ENCODE measurements at places on chromosomes 3 and 15.

DNA sequence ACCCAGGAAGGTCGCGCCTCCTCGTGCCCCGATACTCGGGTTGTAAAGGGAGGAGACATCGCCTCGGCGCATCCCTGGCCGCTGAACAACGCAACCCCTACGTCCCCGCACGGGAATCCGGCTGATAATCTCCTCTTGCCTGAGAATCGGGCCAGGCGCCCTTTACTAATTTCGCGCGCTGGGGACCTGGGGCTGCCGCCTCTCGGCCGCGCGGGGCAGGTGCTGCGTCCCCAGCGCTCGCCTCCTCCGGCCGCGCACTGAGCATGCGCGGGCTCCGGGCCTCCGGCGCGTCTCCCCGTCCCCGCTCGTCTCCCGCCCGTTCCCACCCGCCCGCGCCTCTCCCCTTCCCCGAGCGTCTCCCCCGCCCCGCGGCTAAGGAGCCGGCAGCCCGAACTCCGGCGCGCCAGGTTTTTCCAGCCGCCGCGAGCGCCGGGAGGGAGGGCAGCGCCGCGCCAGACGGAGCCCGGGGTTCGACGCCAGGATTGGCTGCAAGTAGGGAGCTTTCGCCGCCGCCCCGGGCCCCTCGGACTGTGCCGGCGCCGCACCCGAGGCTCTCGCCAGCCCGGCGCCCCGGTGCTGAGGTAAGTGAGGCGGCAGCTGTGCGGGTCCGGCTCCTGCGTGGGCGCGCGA is at the start of gene CNTN4:
TSS of gene CNTN4 (plus strand) at position 469 of the 630 bp plus-strand sequence.
- peak; percentile 64 for DNase-seq

DNA sequence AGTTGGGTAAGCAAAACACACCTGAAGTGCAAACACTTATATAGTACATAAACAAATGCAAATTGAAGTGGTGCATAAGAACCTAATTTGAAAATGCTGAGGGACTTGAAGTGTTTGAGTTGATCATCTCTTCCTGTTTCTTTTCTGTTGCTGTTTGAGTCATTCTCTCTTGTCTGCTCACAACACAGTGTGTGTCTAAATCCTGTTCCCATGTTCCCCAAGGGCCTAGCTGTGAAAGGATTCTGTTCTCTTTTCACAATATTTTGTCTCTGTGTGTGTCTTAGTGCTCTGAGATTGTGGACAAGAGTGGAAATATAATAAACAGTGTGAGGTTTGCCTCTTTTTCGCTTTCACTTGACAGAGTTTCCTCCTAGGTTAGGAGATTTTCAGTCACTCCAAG is 6.1 kb downstream of the CD96 start:
- DNase-seq = no peak

DNA sequence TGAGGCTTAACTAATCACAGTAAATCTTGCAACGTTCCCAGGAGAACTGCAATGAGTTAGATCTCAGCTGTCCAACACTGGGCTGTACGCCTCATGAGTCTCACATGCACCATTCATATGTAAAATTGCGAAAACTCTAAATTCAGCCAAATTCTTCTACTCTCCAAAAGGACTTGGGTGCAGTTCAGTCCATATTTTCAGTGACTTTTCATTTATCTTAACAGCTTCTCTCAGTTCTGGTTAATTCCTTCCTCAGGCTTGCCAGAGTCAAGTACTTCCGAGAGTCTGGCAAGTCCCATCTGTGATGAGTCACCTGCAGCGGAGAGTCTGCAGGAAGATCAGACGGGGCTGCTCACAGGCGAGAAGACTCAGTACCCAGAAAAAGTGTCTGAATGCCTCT is 11.5 kb downstream of the CCDC80 start:
- DNase-seq = peak; percentile 14

DNA sequence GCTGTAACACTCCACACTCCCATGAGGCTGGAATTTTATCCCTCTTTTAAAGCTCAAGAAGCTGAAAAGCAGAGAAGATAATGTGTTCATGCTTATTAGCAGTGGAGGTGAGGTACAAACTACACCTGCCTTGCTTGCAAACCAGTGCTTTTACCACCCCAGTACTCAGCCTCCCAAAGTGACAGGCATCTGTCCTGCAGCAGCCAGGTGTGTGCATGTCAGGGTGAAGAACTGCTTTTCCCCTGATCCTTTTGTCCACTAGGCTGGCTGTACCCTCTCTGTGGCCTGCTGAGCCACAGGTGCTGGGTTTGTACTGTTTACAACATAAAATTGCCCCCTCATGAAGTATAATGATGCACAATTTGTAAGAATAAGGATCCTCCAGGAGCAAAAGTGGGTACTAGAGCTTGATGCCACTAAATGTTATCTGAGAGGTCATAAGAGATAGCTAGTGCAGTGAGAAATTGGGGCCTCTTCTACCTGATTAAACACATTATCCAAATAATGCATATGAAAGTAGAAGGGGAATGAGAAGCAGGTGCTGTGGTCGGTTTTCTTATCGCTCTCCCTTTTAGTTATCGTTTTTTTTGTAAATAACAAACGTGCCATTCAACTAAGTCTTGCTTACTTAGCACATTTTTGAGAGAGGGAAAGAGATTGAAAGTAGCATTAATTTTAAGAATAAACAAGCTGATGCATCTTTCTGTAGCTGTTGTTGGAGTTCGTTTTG is 39.2 kb upstream of the GADL1 start:
- no peak for DNase-seq

DNA sequence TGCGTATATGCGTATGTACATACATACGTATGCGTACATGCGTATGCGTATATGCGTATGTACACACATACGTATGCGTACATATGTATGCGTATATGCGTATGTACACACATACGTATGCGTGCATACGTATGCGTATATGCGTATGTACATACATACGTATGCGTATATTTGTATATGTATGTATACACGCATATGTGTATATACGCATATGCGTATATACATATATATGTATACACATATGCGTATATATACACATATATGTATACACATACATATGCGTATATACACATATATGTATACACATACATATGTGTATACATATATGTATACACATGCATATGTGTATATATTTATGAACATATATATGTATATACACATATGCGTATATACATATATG is 12.1 kb downstream of the MCTP2 start:
- no peak for DNase-seq

GRCh38 chr3:112815981-112816380 is 30.7 kb downstream of the CD200R1L start:
- no peak for DNase-seq

DNA sequence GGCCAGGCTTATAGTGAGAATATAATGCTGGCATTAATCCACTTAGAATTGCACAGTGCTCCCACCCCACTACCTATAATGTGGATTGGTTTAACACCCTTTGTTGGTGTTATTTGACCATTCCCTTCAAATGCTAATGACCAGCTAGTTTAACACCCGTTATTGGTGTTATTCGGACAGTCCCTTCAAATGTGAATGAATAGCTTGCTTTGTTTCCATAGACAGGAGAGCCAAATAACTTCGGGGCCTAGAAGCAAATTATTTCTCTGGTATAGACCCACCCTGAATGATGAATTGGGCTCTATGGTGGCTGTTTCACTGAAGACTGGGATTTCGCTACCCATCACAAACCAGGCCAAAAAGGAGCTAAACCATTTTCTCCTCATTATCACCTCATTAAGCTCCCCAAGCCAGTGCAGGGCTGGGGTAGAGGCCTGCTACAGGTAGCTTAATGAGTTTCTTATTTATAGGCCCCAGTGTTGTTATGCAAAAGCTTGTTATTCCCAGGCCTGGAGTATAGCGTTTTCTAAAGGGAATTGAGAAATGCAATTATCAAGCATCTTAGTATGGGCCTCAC is 494.1 kb upstream of the DPH6 start:
- no peak for DNase-seq

- no peak for DNase-seq
Observed at GRCh38 chr3:18723206-18723810, 298.2 kb upstream of the SATB1 start.

GRCh38 chr3:167852216-167852615 is 116.7 kb downstream of the SERPINI1 start:
- DNase-seq = no peak

DNA sequence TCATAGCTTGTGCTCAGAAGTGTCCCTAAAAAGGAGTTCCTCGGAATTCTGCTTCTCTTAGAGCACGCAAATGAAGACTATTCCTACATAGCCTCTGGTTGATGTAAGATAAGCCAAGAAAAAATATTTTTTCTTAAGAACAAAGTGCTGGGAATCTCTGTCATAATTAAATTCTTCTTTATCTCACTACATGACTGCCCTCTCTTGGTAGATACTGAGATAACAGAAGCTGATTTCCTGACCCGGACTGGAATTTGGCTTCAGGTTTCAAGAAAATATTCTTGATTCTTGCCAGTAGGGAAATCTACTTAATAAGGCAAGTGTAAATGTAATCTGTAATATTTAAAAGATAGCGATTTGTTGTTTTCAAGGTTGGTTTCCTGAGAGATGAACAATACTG is 31.3 kb upstream of the SETMAR start:
- no peak for DNase-seq

- DNase-seq = no peak
Observed at GRCh38 chr15:81152339-81152738, 18.3 kb downstream of the CFAP161 start.

GRCh38 chr3:127072971-127073783 is 90.3 kb downstream of the PLXNA1 start:
- DNase-seq = no peak

- DNase-seq = no peak
Observed at GRCh38 chr15:78873793-78874765, 1.4 kb downstream of the MORF4L1 start.

DNA sequence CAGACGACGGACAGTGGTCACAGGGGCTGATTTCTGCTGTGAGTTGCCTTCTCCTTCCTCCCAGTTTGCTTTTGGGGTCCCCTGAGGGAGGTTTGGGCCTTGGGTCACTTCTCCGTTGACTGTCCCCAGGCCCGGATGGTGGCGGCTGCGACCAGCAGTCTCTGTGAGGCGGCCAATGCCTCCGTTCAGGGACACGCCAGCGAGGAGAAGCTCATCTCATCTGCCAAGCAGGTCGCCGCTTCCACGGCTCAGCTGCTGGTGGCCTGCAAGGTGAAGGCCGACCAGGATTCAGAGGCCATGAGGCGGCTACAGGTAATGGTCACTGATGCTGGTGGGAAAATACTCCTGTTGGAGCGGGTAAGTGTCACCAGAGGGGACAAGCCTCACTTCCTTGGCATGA is 206.8 kb upstream of the TPM1 start:
- no peak for DNase-seq

DNA sequence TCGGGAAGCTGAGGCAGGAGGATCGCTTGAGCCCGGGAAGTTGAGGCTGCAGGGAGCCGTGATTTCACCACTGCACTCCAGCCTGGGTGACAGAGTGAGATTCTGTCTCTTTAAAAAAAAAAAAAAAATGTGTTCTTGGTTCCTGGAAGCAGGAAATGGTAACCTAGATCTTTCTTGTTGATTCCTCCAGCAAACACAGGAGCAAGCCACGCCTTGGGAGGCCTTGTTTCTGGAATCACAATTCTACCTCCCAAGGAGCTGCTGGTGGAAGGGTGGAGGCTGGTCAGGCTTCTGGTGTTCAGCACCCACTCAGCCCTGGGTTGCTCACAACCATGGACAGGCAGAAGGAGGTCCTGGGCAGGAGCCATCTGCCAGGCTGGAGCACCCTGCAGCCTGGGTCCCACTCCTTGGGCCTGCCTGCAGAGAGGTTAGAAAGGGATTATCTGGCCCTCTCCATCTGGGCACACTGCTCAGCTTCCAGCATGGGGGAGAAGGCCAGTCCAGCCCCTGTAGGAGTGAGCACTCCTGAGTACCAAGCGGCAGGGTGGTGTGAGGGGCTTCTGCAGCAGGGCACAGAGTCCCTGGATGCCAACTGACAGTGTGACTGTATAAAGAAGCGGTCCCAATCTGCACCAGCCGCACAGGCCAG is 65.6 kb downstream of the ABTB1 start:
- DNase-seq = no peak

- DNase-seq = no peak
Observed at GRCh38 chr3:58281069-58281468, 25.0 kb upstream of the RPP14 start.

- no peak for DNase-seq
Observed at GRCh38 chr3:21645121-21645897, 105.7 kb downstream of the ZNF385D start.

DNA sequence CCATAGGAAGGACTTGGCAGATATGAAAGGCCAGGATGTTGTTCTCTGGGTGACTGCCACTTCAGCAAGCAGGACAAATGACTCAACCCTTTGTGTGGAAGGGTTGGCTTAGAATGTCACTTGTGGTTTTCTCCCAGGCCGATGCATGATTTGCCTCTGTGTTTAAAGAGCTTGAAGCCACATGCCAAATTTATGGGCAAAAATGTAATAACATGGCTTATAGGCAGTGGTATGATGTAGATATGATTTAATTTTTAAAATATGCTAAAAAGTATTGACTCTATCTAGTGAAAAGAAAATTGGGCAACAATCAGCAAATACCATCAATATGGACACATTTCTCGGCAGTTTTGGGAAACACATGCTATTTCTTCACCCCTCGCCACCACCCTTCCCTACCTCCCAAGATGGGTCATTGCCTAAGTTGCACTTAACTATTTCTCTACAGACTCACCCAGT is 114.6 kb downstream of the CYP19A1 start:
- DNase-seq = no peak

- DNase-seq = no peak
Observed at GRCh38 chr15:77870195-77871065, 207.1 kb downstream of the TBC1D2B start.

- no peak for DNase-seq
Observed at GRCh38 chr3:139286825-139287224, 57.0 kb upstream of the MRPS22 start.

- no peak for DNase-seq
Observed at GRCh38 chr3:44428910-44429309, 48.6 kb downstream of the ZNF445 start.

DNA sequence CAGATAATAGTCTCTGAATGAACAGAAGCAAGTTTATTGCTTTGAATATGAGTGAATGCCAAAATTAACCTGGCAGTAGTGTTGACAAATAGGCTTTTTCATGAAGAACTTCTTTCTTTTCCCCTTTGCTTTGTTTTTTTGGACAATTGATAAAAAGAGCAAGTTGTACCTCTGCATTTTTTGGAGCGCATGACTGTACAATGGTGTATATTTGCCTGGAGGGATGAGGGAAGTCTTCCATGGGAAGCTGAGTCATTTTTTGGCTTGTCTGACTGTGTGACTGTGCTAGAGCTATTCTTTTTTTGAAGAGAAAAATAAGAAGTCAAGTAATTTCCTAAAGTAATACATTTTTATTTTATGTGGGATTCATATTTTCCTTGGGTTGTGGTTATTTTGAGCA is 186.9 kb downstream of the KLHL25 start:
- no peak for DNase-seq

- no peak for DNase-seq
Observed at GRCh38 chr3:152505926-152506325, 237.2 kb downstream of the MBNL1 start.
